ENCODE measurements at places on chromosomes 1 and 21. TPM values are rescaled to one million over a fixed set of nuclear protein-coding genes. Genes with fewer than 3 reads are reported as not detected.
A peak's percentile ranks its signal among the peaks of the same experiment; 100 is the strongest.

TP73 gene
- polyA plus RNA-seq = not detected

- no peak for DNase-seq
Measured at GRCh38 chr1:68938051-68938666, 441.3 kb upstream of the DEPDC1 start.

HPCA gene
- polyA plus RNA-seq = not detected

FAM43B gene
- not detected for polyA plus RNA-seq

DNA sequence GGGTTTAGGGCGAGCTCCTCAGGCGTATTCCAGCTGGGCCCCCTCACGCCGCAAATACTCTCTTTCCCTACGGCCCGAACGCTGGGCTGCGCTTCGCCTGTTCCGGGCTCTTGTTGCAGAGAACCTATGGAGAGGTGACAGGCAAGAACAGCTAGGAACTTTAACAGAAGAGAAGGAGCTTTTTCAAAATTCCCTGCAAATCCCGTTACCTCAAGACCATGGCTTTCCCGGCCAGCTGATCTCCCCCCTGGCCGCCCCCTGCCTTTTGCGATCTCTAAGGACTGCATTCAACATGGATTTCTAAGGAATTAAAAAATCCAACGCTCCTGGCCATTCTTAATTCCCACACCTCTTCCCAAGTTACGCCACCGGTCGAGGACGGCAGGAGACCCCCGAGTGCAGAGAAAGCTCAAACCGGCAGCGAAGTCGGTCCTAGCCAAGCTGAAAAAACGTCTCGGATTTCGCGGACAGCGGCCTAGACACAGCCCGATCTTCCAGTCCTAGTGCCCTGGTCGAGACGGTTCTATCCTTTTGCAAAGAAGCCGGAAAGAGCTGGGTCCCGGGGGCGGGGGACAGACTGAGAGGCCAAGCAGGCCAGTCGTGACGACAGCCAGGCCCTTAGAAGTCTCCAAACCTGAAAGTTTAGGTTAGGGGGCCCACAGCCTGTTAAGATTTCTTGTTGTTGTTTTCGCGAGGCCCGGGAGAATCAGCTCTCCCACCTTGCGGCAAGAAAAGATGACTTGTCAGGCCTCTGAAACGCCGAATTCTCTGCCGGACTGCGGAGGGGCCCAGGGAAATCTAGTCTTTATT, 1.1 kb upstream of the TBX15 start:
- no peak for DNase-seq

- DNase-seq = no peak
Measured at GRCh38 chr1:221912230-221912629, 170.3 kb upstream of the DUSP10 start.

- DNase-seq = no peak
Measured at GRCh38 chr1:25786887-25787759, 12.9 kb upstream of the SELENON start.

GRCh38 chr21:37631319-37632117, 264.9 kb downstream of the DYRK1A start:
- no peak for DNase-seq

GRCh38 chr1:37482796-37483744, 8.7 kb downstream of the ZC3H12A start:
- no peak for DNase-seq

AKIRIN1 gene
- polyA plus RNA-seq = 100.0 TPM

FCER1G gene
- 105 TPM for polyA plus RNA-seq

DNA sequence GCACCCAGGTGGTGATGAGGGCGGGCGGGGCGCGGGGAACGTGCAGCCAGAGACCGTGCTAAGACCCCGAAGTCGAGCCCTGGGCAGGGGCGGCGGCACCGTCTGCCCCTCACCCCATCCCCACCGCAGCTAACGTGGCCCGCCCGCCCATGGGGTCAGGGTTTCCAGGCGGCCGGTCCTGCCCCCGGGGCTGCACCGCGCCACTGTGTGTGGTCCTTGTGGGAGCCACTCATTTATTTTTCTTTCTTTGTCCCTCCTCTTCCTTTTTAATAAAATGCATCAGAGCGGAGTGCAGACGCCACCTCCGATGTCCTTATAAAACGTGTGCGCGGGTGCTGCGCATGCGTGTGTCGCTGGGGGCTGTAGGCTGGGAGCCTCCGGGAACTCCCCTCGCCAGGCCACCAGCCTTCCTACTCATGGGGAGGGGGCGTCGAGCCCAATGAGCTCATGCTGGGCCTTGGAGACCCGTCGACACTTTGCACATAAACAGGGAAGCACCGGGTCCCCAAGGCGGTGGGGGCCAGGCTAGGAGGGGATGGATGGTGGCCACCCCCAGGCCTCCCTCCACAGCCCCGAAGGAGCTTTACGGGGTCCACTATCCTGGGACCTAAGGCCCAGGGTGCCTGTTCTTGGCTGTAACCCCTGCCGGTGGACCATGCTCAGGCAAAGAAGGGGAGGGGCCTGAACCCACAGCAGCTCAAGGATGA, 59.9 kb downstream of the WNT9A start:
- peak; percentile 44 for DNase-seq

- no peak for DNase-seq
Measured at GRCh38 chr21:41497008-41497407, 10.9 kb downstream of the TMPRSS2 start.

DNA sequence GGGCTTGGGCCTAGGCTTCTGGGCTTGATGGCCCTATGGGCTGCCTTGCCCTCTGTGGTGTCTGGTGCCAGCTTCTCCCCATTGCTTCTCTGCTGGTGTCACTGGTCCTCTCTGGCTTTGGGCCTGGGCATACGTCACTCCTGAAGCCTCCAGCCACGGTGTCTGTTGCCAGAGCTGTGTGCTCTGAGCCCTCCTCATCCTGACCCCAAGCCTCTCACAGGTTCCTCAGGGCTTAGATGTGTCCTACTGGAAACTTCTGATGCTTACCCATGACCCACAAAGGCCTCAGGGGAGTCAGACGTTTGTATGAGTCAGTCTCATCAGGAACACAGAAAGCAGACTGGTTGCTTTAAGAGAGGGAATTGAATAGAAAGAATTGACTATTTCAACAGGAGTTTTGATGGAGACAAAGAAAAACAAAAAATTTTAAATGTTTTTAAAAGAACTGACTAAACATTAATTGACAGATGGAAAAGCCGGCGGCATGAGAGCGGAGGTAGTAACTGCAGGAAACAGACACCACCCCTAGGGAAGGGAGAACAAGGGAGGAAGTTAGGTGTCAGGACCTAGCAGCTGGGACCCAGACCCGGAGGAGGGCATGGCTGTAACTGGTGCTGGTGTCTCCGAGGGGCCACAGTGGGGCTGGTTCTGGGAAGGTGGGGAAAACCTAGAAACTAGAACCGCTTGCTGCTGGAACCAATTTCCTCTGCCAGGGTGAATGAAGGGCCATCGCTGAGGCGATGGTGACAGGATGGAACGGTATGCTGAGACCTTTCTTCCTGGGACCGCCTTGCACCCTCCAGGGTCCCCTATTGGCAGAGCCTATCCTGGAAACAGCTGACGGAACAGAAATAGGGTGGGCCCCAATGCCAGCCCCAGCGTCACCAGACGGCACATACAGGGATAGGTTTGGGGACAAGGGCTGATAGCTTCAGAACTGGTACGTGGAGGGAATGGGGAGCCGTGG, 40.0 kb upstream of the CITED4 start:
- DNase-seq = no peak

TRIM46 gene
- polyA plus RNA-seq = 1.6 TPM

DNA sequence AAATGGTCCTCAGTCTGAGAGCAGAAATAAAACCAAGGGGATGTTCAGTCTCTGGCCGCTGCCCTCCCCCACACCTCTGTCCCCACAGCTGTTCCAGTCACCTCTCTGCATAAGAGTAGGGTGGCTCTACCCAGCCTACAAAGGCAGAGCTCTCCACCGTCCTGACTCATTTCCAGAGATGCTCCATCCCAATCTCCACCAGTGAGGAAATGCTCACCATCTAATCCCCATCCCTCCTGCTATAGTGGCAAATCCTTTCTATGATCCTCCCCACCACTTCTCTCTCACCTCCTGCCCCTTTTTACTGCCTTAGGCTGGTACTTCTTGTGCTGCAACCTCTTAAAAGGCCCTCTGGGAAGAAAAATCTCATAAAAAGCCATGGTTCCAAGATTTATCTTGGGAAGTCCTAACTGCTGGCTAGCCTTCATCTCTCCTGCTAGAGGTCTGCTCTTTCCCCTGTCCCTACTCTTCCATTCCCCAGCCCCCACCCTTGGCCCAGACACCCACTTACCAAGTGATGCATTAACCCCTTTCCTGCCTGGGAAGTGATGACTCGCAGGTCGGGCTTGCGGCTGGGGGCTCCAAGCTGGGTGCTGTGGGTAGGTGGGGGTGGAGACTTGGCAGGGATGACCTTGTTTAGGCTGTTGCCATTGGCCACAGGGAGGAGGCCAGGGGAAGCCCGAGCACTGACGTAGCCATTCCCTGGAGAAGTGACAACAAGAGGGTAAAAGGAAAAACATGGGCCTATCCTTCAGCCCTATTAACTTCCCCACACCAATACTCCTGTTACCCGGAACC, 23.9 kb downstream of the MEF2D start:
- no peak for DNase-seq

IQGAP3 gene
- polyA plus RNA-seq = 0.98 TPM

GRCh38 chr1:167289966-167290365, 69.3 kb downstream of the POU2F1 start:
- DNase-seq = no peak

DNA sequence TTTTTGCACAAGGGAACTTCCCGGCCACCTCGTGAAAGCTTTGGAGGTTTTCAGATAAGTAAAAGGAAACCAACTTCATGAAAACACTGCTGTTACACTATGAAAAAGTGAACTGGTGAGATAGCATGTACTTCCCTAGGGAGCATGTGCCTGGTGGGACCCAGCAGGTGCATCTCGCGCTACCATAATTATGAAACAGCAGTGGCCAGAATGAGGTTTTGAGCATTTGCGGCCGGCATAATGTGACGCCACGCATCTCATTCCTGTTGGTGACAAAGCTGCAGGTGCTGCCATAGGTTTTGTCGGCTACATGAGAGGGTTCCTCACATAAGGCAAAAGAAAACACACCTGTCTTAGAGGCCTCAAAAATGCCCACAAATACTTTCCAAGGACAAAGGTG, 1.7 kb downstream of the KRTAP10-3 start:
- no peak for DNase-seq

GRCh38 chr1:54795356-54795665, 5.8 kb downstream of the TTC22 start:
- DNase-seq = no peak

DNA sequence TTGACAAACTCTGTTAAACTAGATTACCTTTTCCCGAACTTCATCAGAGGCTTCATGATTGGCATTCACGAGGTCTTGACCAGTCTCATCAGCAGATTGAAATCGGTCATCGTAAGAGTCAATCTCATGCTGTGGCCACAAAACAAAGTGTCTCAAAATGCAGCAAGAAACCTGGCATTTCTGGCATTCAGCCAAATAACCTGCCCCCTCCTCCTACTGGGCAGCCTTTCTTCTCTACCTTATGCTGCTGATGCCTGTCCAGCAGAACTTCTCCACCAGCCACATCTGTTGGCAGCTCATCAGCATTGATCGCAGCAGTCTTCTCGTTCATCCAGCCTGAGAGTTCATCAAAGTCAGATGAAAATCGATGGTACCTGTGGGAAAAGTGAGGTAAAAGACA, 12.2 kb downstream of the SPTA1 start:
- no peak for DNase-seq

STX12 gene
- 12.8 TPM for polyA plus RNA-seq

ARHGAP30 gene
- 159 TPM for polyA plus RNA-seq

NECTIN4 gene
- polyA plus RNA-seq = 0.05 TPM

GRCh38 chr21:29546071-29546470, 247.3 kb downstream of the BACH1 start:
- no peak for DNase-seq

DNA sequence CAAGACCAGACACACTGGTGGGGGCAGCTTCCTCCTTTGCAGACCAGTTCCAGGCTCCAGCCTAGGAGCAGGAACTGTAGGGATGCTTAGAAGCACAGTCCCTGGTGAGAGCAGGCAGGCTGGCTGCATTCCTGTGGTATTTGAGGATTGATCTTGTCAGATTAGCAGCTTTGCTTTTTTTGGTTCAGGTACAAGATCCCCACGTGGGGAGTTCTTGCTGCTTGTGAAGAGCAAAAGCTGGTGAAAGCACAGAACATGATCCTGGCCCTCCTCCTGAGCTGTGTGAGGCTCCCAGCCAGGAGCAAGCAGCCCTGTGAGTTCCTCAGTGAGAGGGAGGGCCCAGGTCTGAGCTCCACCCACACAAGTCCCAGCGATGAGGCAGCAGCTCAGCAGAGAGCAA, 75.3 kb upstream of the ARTN start:
- no peak for DNase-seq

DNA sequence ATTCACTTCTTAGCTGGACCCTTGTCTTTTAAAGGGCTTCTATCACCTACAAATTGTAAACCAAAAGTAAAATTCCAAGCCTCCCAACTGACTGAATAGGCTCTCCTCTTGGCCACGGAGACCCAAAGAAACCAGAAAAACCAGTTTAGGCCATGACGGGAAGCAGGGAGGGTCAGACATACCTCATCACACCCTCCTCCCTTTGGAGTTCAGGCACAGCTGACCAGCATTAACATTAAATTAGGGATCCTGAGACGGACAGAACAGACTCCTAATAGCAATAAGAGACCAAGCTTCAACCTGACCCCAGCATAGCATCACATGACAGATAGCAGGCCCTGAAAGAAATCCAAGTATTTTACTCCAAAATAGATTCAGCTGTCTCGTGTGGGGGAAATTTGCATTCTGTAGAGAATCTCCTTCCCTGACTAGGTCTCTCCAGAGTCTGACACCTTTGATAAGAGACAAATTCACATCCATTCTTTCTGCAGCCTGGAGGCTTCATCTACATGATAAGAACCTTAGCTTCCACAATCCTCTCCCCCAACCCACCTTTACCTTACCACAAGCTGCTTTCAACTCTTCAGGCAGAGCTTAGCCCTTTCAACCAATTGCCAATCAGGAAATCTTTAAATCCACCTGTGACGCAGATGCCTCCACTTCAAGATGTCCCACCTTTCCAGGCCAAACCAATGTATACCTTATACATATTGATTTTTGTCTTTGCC, 177.1 kb upstream of the RAB4A start:
- no peak for DNase-seq

GRCh38 chr21:25518491-25518911, 88.8 kb downstream of the MRPL39 start:
- no peak for DNase-seq

SELENOF gene
- polyA plus RNA-seq = 295 TPM

DNA sequence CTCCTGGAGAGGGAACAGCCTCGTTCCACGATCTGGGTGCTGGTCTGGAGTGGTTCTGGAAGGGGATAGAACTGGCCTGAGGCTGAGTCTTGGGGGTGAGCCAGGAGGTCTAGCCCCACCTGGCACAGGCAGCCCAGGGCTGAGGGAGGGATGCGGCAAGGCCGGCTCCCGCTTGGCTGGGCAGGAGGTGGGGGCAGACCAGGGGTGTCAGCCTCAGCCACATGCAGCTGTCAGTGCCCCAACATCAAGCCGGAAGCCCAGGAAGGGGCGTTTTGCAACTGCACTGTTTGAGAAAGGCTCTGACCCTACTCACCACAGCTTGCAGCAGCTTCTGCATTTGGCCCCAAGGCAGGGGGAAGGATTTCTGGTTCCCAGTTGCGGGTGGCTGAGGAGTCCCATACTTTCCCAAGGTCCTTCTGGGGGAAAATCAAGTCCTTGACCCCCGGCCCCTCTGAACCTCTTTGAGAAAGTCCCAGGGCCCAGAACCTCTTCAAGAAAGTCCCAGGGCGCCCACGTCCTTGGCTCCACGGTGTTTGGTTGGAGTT, 2.0 kb downstream of the EFHD2 start:
- DNase-seq = peak; percentile 40
